ENCODE measurements at places on chromosomes 2 and 18.
A peak's percentile ranks its signal among the peaks of the same experiment; 100 is the strongest.

DNA sequence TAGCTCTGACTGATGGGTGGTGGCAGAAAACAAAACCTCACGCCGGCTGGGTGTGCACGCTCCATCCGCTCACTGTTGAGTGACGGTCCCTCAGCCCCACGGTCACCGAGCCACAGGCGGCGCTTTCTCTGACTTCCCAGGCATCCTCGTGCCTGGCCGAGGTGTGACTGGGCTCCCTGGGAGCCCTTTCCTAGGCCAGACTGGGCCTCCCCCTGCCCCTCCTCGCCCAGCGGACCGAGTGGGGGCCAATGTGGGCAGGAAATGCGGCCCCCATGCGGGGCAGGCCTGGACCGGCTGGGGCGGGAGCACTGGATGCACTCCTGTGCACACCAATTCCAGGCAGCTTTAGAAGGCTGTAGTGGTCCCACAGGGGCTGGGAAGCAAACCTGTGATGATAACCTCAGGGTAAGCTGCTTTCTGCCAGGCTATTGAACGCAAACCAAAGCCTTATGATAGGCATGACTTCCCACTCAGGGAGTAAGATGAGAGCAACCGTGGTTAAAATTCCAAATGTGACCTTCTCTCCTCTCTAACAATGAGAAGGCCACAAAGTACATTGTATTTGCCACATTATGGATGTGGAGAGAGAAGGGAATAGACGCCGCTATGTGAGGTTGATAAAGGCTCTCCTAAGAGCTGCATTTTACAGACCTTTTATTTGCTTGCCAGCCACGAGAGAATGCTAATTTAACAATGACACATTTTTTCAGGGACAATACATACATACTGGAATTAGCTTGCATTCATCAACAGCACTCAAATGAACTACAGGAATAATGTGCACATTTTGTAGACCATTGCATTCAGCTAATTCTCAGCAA, 83.9 kb upstream of the PGAP1 start:
- no peak for DNase-seq

DNA sequence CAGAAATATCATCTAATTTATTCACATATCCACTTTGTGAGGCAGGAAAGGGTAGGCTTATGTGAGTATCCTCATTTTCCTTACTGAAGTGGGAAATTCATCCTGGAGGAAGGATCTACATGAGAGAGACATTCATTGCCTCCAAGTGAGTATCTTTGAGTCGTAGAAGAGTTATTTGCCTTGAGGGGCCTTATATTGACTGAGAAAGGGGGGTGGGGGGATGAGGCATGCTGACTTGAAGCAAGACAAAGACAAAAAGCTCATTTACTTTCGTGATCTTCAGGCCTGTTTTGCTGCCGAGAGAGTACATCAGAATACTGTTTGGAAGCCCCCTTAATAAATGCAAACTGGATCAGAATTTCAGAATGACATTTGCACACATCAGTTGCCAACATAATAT, 17.6 kb upstream of the NEDD4L start:
- no peak for DNase-seq

DNA sequence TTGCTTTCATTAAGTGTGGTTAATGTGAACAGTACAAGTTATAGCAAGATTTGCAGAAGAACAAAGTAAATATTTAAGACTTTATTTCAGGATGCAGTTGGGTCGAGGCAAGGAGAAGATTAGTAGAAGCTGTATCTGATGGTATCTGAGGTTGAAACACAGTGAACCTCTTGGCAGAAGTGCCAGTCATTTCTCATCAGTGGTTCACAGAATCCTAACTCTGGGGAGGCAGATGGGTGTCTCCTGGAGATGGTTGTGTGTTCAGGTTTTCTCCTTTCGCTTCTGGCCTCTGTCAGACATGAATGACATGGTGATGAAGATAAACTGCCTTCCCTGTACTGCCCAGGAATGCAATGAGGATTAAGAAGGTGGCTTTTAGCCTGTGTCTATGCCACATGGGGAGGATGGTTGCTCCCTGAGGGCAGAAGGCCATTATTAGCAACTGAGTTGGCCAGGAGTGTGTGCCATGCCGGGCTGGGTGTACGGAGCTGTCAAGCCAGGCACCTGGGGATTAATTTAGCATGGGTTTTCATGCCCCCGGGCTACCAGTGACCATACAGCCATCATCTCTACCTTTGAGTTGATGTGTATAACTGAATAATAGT, 28.0 kb downstream of the MGAT5 start:
- no peak for DNase-seq

- DNase-seq, result peak; percentile 35
Observed at GRCh38 chr2:159996792-159997546, 65.4 kb downstream of the PLA2R1 start.

DNA sequence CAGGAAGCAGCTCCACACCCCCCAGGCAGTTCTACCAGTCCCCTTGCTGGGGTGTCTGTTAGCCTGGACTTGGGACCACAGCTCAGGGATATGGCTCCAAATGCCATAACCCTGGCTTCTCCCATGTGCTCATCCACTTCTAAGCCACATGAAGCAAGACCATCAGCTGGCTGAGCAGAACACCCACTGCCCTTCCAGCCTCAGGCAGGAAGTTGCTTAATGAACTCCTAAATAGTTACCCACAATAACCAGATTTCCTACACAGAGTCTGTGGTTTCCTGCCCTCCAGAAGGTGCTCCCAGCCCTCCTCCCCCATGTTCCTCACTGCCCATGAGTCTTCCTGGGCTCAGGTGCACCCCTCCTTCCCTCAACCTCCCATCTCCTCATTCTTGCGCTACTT, 98.3 kb upstream of the EPC2 start:
- DNase-seq, result no peak

GRCh38 chr2:13089971-13090370, 373.2 kb downstream of the TRIB2 start:
- no peak for DNase-seq

DNA sequence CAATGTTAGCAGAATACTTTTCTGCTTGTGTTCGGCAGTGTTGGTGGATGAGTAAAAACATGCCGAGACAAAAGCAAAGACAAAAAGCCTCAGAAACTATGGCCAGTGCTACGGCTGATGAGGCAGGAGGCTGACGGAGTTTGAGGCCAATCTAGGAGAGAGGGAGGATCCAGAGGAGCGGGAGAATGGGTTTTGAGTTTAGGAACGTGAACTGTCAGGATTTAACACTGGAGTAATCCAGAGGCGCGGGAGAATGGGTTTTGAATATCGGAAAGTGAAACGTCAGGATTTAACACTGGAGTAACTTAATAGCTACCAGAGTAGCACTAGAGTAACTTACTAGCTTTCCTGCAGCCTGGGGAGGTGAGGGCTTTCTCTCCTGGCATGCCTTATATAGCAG, 37.4 kb downstream of the LYPD6B start:
- DNase-seq, result no peak

DNA sequence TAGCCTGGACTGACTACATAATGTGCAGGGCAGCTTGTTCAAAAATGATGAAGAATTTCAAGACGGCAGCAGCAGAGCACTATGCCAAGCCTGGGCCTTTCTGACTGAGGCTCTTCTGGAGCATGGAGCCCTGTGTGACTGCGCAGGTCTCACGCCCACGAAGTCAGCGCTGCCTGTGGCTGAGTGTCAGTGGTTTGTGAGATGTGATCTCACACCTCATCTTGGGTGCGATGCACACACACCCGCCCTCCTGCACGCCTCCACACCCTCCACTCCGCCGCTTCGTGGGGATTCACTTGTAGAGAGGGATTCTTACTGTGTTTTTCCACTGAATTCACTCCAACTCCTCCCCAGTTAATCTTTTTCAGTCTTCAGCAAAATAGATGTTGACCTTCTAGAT, 103.9 kb downstream of the VIT start:
- DNase-seq, result no peak

Measured in fibroblast of skin of left biceps (primary cell).